NCI-H1694 (cell line): ENCODE measurements at places on chromosomes 13 and 19.

DNA sequence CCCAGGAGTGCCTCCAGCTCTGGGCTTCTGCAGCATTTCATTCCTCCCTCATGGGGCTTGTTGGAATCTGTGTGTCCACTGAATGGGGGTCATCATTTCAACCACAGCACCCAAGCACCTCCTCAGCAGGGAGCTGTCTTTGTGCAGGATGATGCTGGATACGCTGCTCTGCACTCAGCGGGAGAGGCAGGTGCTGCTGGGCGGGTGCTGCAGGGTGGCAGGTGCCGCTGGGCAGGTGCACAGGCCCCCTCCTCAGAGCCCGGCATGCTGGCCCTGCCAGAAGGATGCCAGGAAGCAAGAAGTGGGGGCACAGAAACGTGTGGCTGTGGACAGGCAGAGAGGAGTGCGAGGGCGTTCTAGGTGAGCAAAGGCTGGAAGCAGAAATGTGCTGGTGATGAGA lies 121.8 kb upstream of the VSTM2B start:
- DNase-seq = no peak

DNA sequence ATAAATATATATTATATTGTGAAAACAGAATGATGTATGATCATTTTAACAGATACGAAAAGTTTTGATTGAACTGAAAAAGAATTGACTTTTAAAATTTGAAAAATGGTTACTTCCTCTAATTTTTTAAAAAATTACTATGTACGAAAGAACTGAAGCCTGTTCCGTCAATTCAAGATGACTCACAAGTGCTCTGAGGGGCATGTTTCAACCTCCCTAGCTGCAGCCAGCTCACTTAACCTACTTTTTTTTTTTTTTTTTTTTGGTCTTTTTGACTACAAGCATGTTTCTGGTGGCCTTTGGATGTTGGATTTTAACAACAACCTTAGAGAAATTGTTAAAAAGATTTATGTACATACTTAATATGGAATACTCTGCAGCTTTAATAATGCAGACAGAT lies 1139.3 kb downstream of the DIAPH3 start:
- DNase-seq = no peak

GRCh38 chr13:83183439-83184149 lies 698.7 kb downstream of the SLITRK1 start:
- no peak for DNase-seq

DNA sequence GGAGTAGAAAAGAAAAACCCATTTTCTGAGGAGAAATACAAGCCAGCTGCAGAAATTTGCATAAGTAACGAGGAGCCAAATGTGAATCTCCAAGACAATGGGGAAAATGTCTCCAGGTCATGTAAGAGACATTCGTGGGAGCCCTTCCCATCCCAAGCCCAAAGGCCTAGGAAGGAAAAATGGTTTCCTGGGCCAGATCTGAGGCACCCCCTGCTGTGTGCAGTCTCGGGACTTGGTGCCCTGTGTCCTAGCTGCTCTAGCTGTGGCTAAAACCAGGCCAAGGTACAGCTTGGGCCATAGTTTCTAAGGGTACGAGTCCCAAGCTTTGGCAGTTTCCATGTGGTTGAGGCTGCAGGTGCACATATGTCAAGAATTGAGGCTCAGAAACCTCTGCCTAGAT lies 444.9 kb downstream of the PCDH20 start:
- DNase-seq = no peak

GRCh38 chr13:40302351-40302750 lies 364.1 kb downstream of the FOXO1 start:
- no peak for DNase-seq

GRCh38 chr13:93655154-93655553 lies 428.5 kb downstream of the GPC6 start:
- DNase-seq = no peak

GRCh38 chr13:42847891-42848663 lies 66.7 kb downstream of the FAM216B start:
- no peak for DNase-seq

DNA sequence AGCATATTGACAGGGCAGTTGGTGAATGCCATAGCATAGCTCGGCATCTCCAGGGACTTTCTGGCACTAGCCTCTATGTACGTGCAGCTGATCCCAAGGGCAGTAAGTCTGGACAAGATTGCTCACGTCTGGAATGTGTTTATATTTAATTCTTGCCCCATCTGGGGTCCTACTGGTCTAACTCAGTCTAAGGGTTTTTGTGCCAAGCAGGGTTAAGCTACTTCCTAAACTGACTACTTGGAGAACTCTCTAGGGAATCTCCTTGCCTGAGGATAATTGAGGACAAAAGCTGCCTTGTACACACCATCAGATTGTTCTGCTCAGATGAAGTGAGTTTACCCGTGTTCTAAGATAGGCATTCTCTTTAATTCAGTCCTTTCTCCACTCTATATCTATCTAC lies 358.1 kb downstream of the MYO16 start:
- no peak for DNase-seq

DNA sequence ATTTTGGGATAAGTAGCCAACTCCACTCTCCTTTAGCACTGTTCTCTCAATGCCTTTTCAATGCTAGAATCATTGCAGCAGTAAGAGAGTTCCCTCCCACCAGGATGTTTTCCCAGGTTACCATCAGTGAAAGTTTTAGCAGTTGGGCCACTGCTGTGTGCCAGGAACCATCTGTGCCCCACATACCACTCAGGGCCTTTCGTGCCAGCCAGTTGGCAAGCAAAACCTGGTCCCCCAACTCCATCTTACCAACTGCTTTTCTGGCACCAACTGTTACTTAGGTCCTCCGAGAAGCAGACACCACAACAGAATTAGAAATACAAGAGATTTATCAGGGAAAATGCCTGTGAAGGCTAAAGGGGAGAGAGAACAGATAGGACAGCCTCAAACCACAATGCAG lies 533.4 kb upstream of the NBEA start:
- DNase-seq = no peak

DNA sequence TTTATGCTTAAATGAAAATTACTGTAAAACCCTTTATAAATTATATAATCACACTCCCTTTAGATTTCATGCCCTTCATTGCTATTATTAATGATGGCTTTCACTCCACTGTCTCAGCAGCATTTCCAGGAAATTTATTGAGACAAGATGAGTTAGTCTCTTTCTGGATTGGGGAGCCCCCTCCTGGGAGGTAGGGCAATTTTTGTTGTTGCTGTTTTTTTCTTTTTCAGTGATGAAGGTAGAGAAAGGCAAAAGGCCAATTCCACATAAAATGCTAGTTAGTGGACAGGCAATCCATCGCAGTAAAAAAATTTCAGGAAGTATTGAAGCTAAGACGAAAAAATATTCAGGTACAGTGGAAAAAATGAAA lies 80.2 kb downstream of the TEX26 start:
- DNase-seq = peak; percentile 60

DNA sequence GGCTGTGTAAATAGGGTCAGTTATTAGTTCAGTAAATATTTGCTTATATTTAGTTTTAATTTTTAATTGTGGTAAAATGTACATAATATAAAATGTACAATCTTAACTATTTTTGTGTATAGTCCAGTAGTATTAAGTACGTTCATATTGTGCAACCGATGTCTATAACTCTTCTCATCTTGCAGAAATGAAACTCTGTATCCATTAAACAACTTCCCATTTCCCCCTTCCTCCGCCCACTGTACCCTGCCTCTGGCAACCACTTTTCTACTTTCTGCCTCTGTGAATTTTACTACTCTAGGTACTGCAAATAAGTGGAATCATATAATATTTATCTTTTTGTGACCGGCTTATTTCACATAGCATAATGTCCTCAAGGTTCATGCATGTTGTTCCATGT lies 24.4 kb downstream of the UBAC2 start:
- DNase-seq = no peak

DNA sequence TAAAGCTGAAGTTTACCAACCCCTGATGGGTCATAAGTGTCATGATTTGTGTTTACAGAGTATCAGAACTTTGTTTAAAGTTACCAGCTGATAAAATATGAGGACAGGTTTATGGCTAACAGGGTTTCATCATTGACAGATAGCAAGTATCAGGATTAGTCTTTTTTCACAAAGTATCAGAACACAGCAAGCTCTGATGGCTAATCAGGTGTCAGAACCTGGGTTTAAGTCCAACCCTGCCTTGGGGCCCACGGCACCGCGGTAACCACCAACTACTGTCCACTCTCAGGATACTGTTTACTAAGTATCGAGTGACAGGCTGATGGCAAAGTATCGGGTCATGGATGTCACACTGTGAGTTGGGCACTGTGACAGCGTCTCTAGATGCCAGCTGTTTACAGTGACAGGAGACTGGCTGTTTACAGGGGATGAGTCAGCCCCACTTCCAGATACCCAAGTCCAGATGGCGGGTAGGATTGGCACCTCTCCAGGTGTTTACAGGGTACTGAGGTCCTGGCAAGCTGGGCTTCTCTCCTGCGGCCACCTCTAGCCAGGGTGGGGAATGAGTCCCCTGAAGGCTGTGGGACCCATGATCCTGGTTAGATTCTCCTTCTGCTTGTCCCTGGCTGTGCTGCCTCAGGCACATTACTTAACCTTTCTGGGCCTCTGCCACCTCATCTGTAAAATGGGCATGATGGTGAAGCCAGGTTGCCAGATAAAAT lies 21.8 kb downstream of the ARRDC2 start:
- DNase-seq = peak; percentile 95

DNA sequence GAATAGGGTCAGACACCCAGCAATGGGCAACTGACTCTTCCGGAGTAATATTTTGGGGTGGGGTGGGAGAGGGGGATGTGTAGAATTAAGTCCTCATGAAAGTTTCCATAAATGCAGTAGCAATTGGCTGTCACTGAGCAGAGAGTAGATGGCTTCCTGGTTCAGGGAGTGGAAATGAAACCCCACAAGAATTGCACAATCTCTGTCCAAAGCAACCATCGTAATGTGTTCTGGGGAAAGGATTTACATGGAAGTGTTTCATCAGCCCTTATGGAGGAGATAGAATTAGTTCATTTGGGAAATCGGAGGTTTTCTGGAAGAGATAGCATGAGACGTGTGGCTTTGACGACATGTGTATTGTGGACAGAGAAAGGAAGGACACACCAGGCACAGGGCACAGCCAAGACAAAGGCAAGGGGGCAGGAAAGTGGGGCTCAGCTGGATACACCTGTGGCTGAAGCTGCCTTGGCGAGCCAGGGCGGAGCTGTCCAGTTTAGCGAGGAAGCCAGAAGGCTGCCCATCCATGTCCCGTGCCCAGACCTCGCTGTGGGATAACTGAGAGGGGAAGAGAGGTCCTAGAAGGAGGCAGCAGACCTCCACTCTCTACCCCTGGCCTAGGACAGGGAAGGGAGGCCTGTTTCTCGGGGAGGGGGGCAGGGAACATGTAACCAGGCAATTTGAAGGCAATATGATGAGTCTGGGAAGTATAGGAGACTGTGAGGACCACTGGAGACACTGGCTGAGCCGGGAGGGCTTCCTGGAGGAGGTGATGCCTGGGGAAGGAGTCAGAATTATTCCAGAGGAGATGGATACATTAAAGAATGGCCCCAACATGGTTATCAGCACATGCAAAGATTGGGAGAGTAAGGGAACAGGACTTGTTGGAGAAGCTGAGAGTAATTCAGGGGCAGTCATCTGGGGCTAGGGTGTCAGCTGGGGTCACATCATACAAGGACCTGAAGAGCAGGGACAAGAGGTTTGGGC lies 2.6 kb upstream of the CLEC4G start:
- no peak for DNase-seq

GRCh38 chr19:43779147-43779819 lies 1.5 kb downstream of the KCNN4 start:
- no peak for DNase-seq

DNA sequence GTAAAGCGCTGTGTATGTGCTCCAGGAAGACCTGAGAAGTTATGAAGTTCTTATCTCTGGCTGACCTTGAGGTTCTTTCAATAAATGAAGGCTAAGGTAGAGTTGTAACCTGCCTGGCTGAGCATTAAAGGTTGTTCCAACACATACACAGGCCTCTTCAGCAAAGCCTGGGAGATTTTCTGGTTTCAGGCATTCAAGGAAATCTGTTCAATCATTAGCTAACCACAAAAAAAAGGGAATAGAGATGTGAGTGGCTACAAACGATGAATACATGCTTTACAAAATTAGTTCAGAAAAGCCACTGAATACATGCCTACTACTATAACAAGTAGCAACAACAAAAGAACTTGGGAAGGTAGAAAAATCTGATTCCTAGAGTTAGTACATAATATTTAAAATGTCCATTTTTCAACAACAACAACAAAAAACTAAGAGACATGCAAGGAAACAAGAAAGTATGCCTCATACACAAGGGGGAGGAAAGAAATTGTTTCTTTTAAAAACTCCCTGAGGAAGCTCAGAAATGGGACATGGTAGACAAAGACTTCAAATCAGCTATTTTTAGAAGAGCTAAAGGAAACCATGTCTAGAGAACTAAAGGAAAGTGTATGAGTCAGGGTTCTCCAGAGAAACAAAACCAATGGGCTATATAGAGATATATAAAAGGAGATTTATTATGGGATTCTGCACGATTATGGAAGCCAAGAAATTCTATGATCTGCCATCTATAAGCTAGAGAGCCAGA lies 191.5 kb upstream of the IPO5 start:
- no peak for DNase-seq
